ENCODE measurements at places on chromosomes 1 and 21. TPM values are rescaled to one million over a fixed set of nuclear protein-coding genes. Genes with fewer than 3 reads are reported as not detected.

The CLCA4 gene
- not detected for total RNA-seq

The AKR7A2 gene
- 61.4 TPM for total RNA-seq

The RSPH1 gene
- 0.82 TPM for total RNA-seq

The ABCA4 gene
- not detected for total RNA-seq

The FHAD1 gene
- not detected for total RNA-seq
